CD4-positive, alpha-beta T cell treated with Interleukin-10 for 1 hour (primary cell): ENCODE measurements at places on chromosomes 6 and 20.

GRCh38 chr6:6841571-6841970 lies 253.1 kb downstream of the LY86 start:
- no peak for DNase-seq

DNA sequence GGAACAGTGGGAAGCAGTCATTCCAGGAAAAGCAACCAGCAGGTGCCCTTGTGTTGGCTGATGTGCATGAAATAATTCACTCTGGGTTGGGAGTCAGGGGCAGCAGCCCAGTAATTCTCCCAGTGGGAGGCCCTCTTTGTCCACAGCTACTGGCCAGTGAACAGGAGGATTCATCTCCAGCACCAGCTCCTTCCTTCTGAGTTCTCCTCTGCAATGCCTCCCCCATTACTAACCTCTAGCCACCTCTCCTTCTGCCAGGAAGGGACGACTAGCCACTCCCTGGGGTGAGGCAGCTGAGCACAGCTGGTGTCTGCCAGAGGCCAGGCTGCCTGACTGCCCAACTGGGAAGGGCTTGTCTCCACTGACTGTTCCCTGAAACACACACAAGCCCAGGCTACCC lies 12.5 kb upstream of the R3HDML start:
- no peak for DNase-seq

DNA sequence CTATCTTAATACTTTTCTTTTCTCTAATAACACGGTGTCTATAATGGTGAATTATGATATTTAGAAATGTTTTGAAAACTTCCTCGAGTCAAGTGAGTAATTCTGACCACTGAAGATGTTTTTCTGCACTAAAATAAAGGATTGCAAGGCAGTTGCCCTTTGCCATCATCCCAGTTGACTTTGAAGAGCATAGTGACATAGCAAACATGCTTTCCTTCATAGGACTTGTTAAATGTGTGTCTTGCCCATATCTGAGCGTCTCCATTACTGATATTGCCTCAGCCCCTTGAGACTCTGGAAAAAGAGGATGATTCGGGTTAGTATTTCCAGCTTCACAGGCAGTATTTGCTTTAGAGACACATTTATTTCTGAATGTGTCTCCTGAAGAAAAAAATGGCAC lies 125.2 kb upstream of the MCHR2 start:
- no peak for DNase-seq

- no peak for DNase-seq
These were observed 24.7 kb upstream of the HINT3 start for GRCh38 chr6:125931733-125932450.

- DNase-seq = peak; percentile 40
These were observed 715 bp downstream of the SOX12 start for GRCh38 chr20:325889-326644.

DNA sequence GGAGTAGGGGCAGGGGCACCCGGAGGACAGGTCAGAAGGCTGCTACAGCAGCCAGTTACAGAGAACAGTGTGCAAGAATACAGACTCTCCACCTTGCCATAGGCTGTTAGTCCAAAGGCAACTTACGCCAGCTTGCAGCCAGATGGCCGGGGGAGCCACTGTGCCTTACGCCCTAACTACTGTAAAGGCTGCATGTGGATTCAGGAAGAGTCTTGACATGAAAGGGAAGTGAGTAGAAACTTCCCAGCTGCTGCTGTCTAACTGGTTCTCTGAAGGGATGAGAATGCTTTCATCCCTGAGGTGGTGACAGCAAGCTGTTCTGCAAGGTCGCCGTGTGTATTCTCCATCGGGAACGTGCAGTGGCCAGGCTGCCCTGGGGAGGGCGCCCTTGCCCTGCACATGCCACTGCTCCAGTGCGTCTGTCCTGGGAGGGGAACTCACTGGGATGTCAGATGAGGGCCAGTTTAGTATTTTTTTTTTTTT lies 46.1 kb downstream of the LYRM4 start:
- peak; percentile 4 for DNase-seq

- no peak for DNase-seq
These were observed 40.5 kb downstream of the CFAP61 start for GRCh38 chr20:20092827-20093226.

DNA sequence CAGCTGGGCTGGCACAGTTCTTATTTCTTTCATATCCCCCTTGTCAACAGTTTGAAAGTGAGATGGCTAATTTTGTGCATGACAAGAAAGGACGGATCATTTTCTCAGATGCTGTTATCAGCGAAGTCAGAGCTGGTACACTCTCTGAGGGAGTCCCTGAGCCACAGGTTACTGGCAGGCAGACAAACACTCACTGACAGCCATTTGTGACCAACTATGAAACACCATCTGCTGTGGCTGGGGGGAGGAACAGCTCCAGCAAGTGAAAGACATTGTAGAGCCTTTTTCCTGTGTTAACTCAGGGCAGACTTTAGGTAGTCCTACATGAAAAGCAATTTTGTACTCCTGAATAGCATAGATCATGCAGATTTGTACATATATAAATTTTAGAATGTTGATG lies 22.2 kb downstream of the OLIG3 start:
- DNase-seq = no peak

- no peak for DNase-seq
These were observed 17.4 kb upstream of the GFOD1 start for GRCh38 chr6:13504611-13505344.

DNA sequence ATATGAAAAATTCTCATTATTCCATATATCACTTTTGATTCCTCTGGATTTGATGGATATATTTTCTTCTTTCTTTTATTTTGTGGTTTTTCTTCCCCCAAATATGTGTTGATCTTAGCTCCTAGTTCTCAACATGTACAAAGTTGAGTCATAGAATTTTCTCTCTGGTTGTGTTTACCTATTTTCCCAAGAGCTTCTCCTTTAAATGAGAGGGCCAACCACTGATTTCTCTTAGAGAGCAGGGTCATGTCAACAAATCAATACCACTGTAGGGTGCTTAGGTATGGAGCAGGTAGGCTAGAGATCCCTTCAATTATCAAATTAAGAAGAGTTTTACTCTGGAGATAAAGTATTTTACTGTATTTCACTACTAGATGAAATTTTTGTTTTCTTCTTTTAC lies 145.7 kb downstream of the BMP5 start:
- no peak for DNase-seq

- no peak for DNase-seq
These were observed 77.6 kb downstream of the TPBG start for GRCh38 chr6:82441047-82441855.

GRCh38 chr6:31349301-31349700 lies 7.7 kb downstream of the HLA-B start:
- DNase-seq = no peak

DNA sequence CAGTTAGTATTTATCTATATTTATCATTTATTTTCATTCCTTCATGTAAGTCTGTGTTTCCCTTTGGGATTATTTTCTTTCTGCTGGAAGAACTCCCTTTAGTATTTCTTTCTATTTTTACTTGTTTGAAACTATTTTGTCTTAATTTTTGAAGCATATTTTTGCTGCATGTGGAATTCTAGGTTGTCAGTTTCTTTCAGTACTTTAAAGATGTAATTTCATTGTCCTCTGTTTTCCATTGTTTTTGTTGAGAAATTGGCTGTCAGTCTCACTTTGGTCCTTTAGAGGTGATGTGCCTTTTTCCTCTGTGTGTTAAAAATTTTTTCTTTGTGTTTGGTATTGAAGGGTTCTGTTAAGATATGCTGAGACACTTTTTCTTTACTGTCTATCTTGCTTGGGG lies 17.1 kb downstream of the RNF182 start:
- DNase-seq = no peak
